Gastroesophageal sphincter (tissue), 4 donors: ENCODE measurements at places on chromosomes 12 and 14.

DNA sequence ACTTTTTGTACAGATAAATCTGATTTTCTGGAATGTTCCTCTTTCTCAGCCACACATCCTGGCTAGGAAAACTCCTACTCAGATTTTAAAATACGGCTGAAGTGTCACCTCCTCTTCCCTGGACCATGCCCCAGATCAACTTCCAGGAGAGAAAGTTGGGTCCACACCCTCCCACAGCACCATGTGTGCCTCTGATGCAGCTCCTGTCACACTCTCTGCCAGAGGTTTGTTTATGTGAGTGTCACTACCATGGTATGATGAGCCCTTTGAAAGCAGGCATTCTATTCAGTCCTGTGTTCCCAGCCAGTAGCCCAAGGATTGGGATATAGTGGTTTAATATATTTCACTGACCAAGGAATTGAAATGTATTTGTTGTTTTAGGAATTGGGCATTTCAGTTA lies 287.2 kb upstream of the ATP2B1 start:
- ATAC-seq = no peak

- no peak for ATAC-seq
Observed at GRCh38 chr12:49261721-49262120, 3.2 kb upstream of the TUBA1C start.

GRCh38 chr12:47686645-47687240 lies 19.1 kb downstream of the RPAP3 start:
- ATAC-seq = no peak

DNA sequence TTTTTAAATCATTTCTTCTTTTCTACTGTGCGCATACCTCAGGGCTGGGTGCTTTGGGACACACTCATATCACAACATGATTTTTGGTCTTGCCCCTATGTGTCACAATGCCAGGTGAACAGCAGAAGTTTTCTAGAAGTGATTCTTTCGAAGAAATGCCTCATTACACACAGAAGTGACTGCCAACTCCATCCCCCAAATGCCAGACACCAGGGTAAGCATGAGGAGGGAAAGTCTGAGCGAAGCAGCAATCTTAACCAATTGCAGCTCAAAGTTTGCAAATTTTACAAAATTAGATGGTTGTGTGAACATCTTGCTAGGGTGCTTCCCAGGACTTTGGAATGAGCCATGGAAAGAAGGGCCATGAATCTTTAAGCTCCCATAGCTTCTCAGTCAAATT lies 87.3 kb upstream of the PLEKHA5 start:
- no peak for ATAC-seq

DNA sequence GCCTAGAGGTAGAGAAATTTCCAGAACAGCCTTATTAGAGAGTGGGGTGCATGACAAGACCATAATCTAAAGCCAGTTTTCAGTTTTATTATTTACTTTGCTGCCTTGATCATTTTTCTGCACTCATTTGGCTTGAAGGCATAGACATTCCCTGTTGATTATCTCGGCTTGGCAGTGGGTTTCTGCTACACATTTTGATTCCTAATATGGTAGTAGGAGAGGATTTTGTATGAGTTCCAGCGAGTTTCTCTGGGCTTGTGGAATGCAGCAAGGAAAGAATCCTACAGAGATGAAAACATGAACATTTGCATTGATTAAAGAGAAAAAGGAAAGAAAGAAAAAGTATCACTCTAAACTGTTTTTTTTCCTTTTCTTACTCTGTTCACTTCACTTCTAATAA lies 281.2 kb downstream of the PAWR start:
- ATAC-seq = peak; percentile 32

- ATAC-seq = no peak
Observed at GRCh38 chr14:78131616-78132015, 38.6 kb upstream of the NRXN3 start.

GRCh38 chr12:32467959-32468863 lies 68.9 kb downstream of the FGD4 start:
- no peak for ATAC-seq

- ATAC-seq = peak; percentile 63
Observed at GRCh38 chr14:30874120-30874998, at the start of gene COCH. Gene COCH, plus strand, starts transcription at chr14:30874559. Its CDS starts 380 bp downstream, at chr14:30874939.

DNA sequence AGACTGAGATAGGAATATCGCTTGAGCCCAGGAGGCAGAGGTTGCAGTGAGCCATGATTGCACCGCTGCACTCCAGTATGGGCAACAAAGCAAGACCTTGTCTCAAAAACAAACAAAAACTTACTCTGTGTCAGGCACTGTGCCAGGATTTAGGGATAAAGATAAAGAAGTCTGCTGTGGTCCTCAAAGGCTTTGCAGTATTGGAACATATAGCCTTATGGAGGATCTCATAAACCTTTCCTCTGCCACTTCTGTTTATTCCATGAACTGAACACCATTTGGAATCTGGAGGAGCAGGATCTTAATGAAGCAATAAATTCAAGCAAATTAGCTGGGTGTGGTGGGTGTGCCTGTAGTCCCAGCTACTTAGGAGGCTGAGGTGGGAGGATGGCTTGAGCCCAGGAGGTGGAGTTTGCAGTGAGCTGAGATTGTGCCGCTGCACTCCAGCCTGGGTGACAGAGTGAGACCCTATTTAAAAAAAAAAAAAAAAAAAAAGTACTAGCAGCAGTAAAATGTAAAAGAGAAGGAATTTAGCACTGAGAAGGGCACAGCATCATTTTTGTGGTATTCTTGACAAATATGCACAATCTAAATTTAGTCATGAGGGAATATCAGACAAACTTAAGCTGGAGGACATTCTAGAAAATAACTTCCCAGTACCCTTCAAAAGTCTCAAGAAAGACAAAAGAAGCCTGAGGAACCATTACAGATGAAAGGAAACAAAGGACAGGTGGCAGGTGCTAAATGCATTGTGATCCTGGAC lies 27.1 kb downstream of the BMAL2 start:
- ATAC-seq = no peak

- ATAC-seq = no peak
Observed at GRCh38 chr12:56086608-56087007, 6.6 kb downstream of the ERBB3 start.

DNA sequence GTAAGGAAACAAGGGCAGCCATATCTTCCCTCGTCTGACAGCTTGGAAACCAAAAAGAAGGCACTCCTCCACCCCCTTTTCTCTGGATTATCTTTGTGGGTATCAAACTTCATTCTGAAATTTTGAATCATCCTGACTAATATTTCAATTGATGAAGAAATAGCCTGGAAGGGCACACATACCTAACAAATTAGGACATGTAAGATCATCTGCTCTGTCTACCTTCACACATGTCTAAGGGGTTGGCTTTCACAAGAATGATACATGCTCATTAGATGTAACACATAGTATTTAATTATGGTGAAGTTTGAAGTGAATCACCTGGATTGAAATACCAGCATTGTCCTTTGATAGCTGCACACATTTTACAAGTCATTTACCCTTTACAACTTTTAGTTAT lies 348.1 kb upstream of the RPL10L start:
- no peak for ATAC-seq

DNA sequence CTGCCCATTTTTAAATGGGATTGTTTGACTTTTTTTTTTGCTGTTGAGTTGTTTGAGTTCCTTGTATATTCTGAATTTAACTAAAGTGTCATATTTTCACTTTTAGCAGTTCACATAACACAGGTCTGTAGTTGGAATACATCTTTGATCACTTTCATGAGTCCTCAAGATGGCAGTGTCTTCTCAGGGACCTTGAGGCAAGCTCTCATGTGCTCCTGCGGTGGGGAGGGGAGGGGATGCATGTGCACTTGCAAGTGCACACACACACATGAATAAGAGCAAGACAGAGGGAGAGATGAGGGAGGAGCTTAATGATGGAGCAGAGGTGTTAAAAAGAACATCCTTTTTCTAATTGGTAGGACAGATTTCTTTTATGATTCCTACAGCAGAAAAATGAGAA lies 291.4 kb upstream of the OR4E1 start:
- no peak for ATAC-seq

GRCh38 chr14:55098561-55098898 lies 30.5 kb upstream of the LGALS3 start:
- no peak for ATAC-seq

DNA sequence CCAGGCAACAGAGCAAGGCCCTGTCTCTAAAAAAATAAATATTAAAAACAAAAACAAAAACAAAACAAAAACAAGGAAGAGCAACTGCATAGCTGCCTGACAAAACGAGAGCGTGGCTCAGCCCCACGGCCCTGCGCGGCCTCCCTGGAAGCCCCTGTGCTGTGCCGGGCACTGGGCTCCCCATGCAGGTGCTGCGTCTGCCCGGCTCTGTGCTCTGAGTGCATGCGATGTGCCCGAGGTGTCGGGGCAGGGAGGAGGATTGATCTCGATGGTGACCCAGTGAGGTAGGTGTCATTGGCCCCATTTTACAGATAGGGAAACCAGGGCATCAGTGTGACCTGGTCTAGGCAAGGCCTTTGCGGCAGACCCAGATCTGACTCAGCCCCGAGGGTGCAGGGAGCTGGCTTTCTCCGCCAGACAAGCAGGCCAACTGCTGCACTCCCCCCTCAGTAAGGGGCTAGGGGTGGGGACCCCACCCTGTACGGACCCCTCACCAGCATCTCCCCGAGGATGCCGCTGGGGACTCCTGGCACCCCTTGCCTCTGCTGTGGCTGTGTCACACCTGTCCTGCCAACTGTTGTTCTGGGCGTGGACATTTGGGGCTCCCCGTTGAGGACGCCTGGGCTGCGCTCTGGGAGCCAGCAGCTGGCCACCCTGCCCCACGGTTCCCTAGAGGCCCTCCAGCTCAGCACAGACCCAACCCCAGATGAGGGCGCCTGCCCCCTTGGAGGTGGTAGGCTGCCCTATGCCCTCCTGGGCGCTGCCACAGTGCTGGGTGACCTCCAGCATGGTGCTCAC lies 15.3 kb downstream of the GPR132 start:
- no peak for ATAC-seq

GRCh38 chr12:15855646-15856045 lies 26.5 kb upstream of the STRAP start:
- no peak for ATAC-seq

DNA sequence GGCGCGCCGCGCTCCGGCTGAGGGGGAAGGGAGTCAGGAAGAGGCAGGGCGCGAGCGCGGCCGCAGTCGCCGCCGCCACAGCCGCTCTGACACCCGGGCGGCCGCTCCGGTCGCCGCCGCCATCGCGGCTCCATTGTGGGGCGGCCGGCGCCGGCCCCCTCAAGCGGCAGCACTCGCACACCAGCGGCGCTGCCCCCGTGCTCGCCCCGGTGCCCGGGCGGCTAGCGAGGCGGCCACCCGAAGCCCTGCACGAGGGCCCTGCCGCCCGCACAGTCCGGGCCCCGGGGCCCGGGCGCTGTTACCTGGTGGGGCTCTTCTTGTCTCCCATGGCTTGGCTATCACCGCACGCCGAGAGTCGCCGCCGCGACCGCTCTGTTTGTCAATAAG lies 202 bp downstream of the YAF2 start:
- ATAC-seq = peak; percentile 27

DNA sequence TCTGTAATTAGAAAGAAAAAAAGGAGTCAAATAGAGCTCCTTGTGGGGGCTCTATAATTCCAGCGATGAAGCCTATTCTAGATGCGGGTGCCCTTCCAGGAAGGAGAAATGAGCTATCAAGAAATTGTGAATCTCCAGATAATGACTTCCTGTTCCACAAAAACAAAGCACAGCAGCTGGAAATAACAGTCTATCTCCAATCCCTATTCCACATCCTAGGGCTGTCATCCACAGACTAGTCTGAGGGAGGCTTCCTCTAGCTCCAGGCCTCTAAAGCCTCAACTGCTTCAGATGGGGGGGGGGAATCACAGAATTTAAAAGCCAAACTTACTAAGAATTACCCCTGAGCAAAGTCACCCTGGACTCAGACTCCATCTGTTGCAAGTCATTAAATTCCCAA lies 77.4 kb upstream of the GTF2A1 start:
- no peak for ATAC-seq

GRCh38 chr12:101001669-101002068 lies 207.1 kb downstream of the ANO4 start:
- ATAC-seq = no peak

- ATAC-seq = no peak
Observed at GRCh38 chr12:91413581-91414546, 231.2 kb upstream of the DCN start.

GRCh38 chr12:63985456-63985855 lies 141.0 kb downstream of the SRGAP1 start:
- ATAC-seq = no peak

GRCh38 chr12:94170690-94171594 lies 22.6 kb downstream of the PLXNC1 start:
- no peak for ATAC-seq

DNA sequence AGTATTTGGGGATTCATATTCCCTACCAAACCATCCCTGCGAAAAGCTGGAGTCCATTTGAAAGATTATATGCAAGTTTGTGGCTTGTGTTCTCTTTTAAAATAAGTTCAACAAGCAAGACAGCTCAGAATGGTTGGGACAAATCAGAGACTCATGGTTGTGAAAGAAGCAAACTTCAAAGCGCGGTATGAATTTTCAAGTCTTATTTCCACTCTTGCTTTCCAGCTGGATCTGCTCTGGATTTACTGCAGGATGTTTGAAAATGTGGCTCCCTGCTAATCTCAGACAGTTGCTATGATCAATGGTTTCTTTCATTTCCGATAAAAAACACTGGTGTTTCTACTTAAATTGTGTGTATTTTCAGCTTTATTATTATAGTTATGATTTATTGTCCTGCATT lies 477.5 kb downstream of the RAD51B start:
- no peak for ATAC-seq

GRCh38 chr14:79179985-79180384 lies 1009.8 kb downstream of the NRXN3 start:
- no peak for ATAC-seq

DNA sequence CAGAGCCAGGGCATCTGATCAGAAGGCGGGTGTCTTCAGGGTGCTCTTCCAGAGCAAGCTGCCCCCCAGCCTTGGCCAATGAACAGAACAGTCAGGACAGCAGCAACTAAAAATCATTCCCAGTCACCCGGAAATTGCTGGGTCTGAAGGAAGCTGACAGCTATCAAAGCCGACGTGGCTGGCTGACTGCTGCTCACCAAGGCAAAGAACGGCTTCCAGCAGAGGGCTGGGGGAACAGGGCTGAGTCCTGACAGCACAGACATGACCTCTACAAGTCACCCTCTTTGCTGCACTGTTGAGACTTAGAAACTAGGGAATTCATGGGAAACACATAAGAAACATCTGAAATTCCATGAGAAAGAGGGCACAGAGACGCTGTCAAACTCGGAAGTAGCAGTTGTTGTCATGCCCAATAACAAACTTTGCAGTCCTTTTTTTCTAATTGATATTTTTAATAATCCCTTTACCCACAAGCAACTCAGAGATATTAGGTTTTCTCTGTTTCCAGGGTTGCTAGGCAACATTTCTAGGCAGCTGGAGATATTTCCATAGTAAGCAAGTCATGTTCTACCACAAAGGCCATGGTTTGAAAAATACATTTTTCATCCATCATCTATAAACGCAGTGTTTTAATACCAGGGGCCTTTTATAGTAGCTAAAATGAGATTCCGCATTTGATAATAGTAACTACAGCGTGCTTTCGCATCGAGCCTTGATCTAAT lies 365.2 kb downstream of the SEC23A start:
- no peak for ATAC-seq

- peak; percentile 80 for ATAC-seq
Observed at GRCh38 chr14:54902143-54902520, 494 bp downstream of the GCH1 start.

GRCh38 chr14:92513204-92513965 lies at the start of gene RIN3:
Gene RIN3, plus strand, starts transcription at chr14:92513781. Its CDS starts 152 bp downstream, at chr14:92513933.
- peak; percentile 71 for ATAC-seq
